ENCODE measurements at places on chromosomes 2 and 18.

DNA sequence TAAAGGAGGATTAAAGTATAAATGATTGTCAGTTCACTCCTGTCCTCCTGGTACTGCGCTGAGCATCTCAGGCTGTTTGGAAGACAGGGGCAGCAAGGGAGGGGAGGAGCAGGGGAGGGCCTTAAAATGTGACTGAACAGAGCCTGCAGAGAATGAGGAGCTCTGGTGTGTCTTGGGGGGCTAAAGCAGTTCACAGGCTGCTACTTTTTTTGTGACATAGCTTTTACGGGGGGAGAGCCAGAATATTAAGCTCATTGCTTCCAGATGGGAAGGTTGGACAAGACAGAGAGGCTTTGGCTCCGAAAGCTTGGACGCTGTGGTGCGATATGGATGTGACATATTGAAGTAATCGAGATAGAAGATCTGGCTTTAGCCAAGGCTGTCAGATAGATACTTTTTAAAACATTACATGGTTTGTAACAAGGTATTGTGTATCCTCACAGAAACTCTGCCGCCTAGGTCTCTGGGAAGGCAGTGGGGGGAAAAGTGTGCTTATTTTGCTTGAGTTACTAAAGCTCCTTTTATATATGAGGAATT is 40.5 kb downstream of the RDH14 start:
- DNase-seq, result no peak

- no peak for DNase-seq
Measured at GRCh38 chr18:54939361-54939917, 19.8 kb downstream of the CCDC68 start.

DNA sequence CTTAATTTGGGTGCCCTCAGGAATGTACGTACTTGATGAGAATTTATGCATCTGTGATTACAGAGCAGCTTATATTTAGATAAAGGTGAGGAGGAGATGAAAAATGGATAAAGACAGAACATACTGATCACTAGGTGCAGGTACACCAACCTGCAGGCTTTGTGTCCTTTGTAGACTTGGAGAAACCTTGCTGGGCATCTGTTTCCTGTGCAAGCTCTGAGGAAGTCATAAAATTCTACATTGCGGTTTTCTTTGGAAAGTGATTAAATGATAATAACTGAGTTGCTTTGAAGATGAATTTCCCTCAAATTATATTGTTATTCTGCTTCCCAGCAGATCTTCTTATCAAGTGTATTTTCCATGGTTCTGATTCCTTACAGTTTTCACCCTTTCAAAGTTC is 7.7 kb downstream of the RAB27B start:
- DNase-seq, result no peak

GRCh38 chr2:239706367-239706766 is 305.5 kb upstream of the HDAC4 start:
- no peak for DNase-seq

DNA sequence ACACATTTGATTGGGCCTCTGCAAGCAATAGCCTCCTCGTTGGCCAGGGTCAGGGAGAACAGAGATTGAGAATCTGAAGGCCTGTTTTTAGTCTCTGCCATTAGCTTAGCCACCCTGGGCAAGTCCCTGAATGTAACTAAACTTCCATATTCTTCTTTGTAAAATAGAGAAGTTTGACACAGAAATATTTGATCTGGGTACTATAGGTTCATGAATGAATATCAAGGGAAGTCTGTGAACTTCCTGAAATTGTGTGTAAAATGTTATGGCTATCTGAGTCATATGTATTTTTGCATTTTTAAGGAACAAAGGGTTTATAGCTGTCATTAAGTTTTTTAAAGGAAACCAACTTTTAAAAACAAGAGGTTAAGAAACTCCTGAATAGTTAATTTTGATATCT is 23.2 kb downstream of the RND3 start:
- DNase-seq, result no peak

DNA sequence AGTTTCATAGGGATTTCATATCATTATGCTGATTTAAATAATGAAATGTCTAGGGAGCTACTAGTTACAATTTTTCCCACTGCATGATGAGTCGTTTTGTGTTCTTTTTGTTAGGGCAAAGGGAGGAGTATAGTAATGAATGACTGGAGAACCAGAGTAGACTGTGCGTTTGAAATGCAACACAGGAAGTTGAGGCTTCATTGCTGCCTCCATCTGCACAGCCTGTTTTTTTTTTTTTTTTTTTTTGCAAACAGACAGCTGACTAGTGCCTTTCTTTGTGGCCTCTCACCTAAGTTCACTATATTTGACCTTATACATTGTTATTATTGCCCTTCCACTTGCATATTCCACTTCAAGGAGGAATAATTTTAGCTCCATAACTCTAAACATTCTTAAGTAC is 286.7 kb upstream of the LRRTM1 start:
- DNase-seq, result no peak

All from stimulated activated CD8-positive, alpha-beta memory T cell treated with anti-CD3 and anti-CD28 coated beads, Interleukin-4, amount 100 ng/mL, for 24 hours (primary cell).